ENCODE measurements at places on chromosomes 6 and 20. TPM values are rescaled to one million over a fixed set of nuclear protein-coding genes. Genes with fewer than 3 reads are reported as not detected.

MYMX gene
- total RNA-seq, result not detected

EDEM2 gene
- 33.1 TPM for total RNA-seq

ID4 gene
- 49.3 TPM for total RNA-seq

MTRF1L gene
- total RNA-seq, result 23.9 TPM

GNAS-AS1 gene
- total RNA-seq, result 0.39 TPM

LY6G6C gene
- not detected for total RNA-seq

TSPO2 gene
- total RNA-seq, result not detected

PI16 gene
- total RNA-seq, result under 0.01 TPM

C6orf163 gene
- 6.8 TPM for total RNA-seq

GSTA2 gene
- not detected for total RNA-seq

TLDC2 gene
- 0.65 TPM for total RNA-seq

CRYBG1 gene
- total RNA-seq, result 6.1 TPM

SLC22A16 gene
- total RNA-seq, result not detected

OLIG3 gene
- not detected for total RNA-seq

HCRTR2 gene
- total RNA-seq, result not detected

SLC52A3 gene
- total RNA-seq, result not detected

ZBP1 gene
- not detected for total RNA-seq

OR12D3 gene
- not detected for total RNA-seq

ECT2L gene
- 0.11 TPM for total RNA-seq

GATA5 gene
- not detected for total RNA-seq

GJA10 gene
- total RNA-seq, result not detected

FAM217A gene
- total RNA-seq, result not detected

RIMS1 gene
- 7.8 TPM for total RNA-seq

PLEKHG1 gene
- 0.91 TPM for total RNA-seq

KCNG1 gene
- 1.1 TPM for total RNA-seq

CALHM4 gene
- total RNA-seq, result not detected

CTSZ gene
- total RNA-seq, result 115 TPM

SPATS1 gene
- total RNA-seq, result not detected

TGM3 gene
- 0.39 TPM for total RNA-seq

BPI gene
- total RNA-seq, result not detected

CD109 gene
- 176 TPM for total RNA-seq

RPL7L1 gene
- total RNA-seq, result 123 TPM

LY6G6F gene
- not detected for total RNA-seq

ADGRF1 gene
- total RNA-seq, result not detected

Measured in articular chondrocyte of knee joint (primary cell).